SHP77 treated with DMSO at 0.1 percent for 48 hours (cell line): ENCODE measurements at places on chromosomes 2 and 18.

DNA sequence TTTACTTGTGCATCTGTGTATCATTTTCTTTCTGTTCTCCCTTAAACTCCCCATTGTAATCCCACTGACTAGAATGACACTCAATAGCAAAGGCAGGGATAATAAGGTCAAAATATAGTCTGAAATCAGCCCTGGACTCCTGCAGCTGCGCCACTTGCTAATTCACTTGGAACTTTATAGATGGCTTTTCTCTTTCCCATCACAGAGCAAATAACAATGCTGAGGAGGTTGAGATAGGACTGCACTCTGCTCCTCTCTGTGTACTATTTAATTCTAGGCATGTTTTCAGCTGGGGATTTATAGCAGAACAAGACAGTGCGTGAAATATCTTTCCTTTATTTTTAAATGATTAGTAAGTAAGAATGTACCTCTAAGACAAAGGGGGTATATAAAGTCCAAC is 324.2 kb downstream of the LNPK start:
- DNase-seq, result no peak

DNA sequence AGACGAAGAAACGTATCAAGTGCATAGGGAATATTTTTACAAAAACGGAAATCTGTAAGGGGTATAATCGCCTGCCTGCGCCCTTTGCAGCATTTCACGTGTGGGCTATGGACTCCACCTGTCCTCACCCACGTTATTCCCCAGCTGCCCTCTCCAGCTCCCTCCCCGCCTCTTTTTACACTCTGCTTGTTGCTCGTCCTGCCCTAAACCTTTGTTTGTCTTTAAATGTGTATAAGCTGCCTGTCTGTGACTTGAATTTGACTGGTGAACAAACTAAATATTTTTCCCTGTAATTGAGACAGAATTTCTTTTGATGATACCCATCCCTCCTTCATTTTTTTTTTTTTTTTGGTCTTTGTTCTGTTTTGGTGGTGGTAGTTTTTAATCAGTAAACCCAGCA is 169.4 kb upstream of the SIX3 start:
- no peak for DNase-seq

GRCh38 chr2:64653109-64654062 is at the start of gene SERTAD2:
Gene SERTAD2 (minus strand): TSS chr2:64653913. CDS start chr2:64636871, 17,042 bp downstream.
- peak; percentile 61 for DNase-seq

GRCh38 chr18:79558196-79558932 is 121.2 kb upstream of the CTDP1 start:
- DNase-seq, result no peak

DNA sequence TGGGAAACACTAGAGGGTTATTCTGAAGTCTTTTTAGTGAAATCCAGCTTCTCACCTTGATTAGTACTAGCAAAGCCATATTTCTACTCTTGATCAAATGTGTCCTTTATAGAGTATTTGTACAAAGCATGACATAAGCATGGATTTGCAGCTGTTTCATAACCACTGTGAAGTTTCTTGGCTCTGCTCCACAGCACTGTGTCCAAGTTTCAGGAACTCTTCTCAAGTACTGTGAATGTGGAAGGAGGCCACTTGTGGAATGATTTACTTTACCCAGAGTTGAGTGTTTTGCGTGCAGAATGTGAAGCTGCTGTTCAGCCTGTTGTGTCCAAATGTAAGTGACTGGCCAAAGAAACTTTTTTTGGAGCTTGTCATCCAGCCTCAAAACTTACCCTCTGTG is 16.2 kb upstream of the MAPRE2 start:
- no peak for DNase-seq

DNA sequence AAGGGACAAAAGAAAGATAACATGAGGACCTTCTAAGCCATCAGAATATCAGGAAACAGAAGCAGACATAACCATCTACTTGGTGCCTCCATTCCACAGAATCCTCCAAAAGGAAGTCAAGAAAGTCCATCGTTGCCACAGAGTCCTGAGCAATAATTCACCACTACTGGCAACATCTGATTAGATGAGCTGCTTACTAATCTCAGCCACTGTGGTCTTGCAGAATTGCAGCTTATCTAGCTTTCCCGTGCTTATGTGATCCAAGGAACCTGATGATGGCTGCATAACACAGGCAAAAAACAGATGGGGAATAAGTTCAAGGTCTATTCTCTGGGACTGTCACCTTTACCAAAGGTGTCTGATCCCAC is 278.5 kb downstream of the AFF3 start:
- DNase-seq, result no peak

GRCh38 chr2:20501974-20502373 is 55.1 kb downstream of the RHOB start:
- no peak for DNase-seq
